CD4-positive, alpha-beta memory T cell (primary cell): ENCODE measurements at places on chromosomes 11 and 22. TPM values are rescaled to one million over a fixed set of nuclear protein-coding genes. Genes with fewer than 3 reads are reported as not detected.

Gene OR5AR1
- total RNA-seq = not detected

Gene OR5B21
- total RNA-seq = 0.61 TPM

Gene MMP12
- not detected for total RNA-seq

Gene SULT4A1
- total RNA-seq = not detected

Gene OLFML1
- not detected for total RNA-seq

Gene OR51B2
- not detected for total RNA-seq

Gene TRIM49
- total RNA-seq = not detected

Gene MOGAT2
- total RNA-seq = not detected

Gene HSD17B12
- total RNA-seq = 17.9 TPM

Gene LSP1
- total RNA-seq = 327 TPM

Gene DPP3
- total RNA-seq = 24.0 TPM

Gene ANO1
- not detected for total RNA-seq

Gene TRIM48
- not detected for total RNA-seq

Gene SLC2A11
- 24.5 TPM for total RNA-seq

Gene LRRC74B
- not detected for total RNA-seq

Gene MS4A4E
- not detected for total RNA-seq

Gene GPR83
- 0.09 TPM for total RNA-seq

Gene FOSL1
- total RNA-seq = 0.79 TPM

Gene OR5D18
- total RNA-seq = not detected

Gene OR8D1
- total RNA-seq = not detected

Gene C11orf91
- not detected for total RNA-seq

Gene GRK3
- 3.2 TPM for total RNA-seq

Gene CDCA5
- 0.41 TPM for total RNA-seq

Gene INSC
- not detected for total RNA-seq

Gene TMEM138
- 61.2 TPM for total RNA-seq

Gene H19
- total RNA-seq = not detected

Gene IFITM10
- 1.8 TPM for total RNA-seq
